ENCODE measurements at places on chromosomes 12 and 14. TPM values are rescaled to one million over a fixed set of nuclear protein-coding genes. Genes with fewer than 3 reads are reported as not detected.

GRCh38 chr12:98894412-98895085, 249.5 kb downstream of the APAF1 start:
- DNase-seq, result peak; percentile 19

DNA sequence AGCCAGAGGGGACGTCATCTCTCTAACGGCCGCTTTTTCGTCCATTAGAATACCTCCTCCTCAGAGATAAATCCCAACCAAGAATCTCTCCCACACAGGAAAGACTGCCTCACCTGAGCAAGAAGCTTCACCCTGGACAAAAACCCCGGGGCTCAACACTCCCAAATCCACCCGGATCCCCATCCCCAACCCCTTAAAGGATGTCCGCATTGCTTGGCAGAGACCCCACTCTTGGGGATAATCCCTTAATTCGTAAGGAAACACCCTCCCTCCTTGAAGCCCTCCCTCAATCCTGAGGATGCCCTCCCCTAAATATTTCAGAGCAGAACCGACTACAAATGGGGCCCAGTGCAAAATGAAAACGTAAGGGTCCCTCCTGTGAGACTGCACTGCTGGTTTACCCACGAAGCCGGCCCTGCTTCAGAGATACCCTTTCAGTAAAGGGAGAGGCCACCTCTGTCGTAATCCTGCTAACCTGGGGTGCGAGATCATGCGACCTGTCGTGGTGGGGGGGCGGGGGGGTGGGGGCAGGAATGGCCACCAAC, 655 bp upstream of the DYNLL1 start:
- DNase-seq, result no peak

- no peak for DNase-seq
Observed at GRCh38 chr12:131729254-131729955, 18.5 kb downstream of the SFSWAP start.

The PPM1A gene
- polyA plus RNA-seq, result 85.2 TPM
